ENCODE measurements at places on chromosomes 16 and 17.

- no peak for DNase-seq
Observed at GRCh38 chr17:8855477-8856204, 11.8 kb downstream of the PIK3R6 start.

DNA sequence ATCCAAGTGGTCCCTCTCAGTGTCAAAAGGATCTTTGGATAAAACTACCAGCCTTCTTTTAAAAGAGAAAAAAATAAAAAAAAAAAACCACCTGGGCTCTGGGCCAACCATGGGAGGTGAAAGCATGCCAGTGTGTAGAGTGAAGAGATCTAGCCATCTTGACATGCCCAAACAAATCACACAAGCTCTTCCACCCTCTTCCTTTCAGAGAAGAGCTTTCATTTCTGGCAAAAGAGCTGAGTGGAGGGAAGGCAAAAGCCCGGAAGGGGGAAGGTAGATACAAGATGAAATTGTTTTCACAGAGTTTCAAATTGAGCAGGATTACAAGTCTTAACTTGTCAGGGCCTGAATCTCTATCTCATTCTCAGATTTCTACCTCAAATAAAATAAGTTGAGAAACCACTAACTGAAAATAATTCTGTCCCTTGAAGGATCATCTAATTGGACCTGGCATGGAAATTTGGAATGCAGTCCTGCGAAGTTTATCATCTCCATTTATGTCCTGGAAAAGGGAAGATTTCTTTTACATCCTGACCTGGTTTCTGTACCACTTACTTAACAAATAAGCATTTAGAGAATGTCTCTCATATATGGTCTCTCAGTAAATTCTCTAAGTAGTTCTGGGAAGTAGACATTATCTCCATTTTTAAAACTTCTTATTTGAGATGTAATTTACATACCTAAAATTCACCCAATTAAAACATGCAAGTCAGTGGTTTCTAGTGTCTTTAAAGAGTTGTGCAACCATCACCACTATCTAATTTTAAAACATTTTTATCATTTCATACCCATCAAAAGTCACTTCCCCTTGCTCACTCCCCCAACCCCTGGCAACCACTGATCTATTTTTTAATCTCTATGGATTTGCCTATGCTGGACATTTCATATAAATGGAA lies 93.7 kb downstream of the TANGO6 start:
- DNase-seq, result no peak

DNA sequence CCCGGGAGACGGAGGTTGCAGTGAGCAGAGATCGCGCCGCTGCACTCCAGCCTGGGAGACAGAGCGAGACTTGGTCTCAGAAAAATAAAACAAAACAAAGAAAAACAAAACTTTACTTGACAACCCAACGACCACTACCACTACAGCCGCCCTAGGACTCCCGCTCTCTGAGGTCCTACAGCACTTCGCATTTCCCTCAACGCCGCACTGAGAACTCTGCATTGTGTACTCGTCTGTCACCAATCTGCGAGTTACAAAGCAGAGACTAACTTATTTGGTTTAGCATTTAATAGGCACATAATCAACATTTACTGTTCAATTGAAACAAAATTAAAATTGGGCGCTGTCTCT lies 479 bp upstream of the ZNF207 start:
- DNase-seq, result peak; percentile 23

DNA sequence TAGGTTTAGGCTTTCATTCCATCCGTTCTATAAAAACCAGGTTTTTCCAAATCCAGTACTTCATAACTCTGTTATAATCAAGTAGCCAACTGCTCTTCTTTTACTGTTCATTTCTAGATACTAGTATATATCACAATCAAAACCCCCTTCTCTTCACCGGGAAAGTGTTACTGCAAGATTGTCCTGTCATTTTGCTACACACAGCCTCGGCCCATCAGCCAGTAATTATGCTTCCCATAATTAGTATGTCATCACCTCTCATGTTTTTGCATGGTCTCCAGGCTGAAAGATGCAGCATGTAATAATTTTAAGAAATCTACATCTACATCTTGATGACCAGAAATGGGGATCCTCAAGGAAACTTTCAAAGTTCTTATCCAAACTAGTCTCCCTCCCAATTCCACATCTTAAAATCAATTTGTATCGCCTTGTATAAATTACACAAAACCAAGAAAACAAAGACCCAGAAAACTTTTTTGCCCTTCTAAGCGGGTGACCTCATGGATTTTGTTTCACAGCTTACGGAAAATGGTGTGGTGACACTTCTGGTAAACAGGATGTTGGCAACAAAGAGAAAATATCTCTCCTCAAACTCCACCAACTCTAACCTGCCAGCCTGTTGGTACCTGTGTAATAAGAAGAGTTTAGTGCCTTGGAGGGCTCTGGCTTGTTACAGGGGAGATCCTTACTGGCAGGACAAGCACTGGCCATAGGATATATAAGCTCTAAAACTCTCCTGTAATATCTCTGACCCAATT lies 9.3 kb downstream of the TACO1 start:
- no peak for DNase-seq

- DNase-seq, result no peak
Observed at GRCh38 chr16:72819345-72819744, 228.6 kb downstream of the ZFHX3 start.

DNA sequence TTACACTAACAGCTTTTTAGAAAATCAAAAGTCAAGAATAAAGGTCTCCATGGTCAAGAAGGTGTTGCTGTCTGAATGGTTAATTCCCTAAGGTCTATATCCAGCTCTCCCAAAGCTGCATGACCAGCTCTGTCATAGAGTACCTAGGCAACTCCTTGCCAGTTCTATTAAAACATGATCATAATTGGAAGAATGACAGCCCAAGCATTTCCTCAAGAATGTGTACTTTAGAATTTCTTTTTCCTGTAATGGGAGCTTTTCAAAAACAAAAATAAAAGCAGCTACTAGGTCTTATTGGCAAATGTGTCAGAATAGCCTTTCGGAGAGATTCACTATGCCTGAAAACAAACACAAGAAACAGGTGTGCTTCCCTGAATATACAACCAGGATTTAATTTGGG lies 7.9 kb downstream of the SPOP start:
- no peak for DNase-seq

DNA sequence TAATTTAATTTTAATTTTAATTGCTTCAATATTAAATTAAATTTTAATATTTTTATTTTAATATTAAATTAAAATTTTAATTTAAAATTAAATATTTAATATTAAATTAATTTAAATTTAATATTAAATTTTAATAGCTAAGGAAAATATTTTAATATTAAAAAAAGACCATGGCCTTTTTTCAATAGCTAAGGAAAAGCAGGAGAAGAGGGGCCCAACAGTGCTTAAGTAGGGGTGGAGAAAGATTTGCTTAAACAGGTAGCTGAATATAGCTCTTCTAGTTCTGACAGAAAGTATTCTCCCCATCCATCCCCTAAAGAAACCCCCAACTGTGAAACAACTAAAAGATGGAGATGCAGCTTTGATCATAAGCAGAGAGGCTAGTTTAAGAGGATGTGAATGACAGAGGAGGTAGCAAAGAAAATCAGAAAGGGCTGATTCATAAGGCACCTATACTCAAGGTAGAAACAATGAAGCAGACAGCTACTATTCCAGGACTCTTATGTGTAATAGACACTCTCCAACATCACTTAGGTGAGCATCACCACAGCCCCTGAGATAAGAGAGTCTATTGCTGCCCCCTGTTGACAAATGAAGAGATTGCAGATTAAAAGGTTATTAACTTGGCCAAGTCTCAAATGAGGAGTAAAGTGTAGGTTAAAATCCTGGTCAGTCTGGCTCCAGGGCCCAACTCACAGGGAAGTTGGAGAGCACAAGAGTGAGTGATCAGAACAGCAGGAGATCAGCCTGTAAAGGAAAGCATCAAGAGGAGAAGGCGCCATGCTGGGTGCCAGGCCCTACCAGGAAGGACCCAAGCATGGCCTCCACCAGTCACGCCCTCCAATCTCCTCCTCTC lies 7.8 kb upstream of the RNASEK start:
- DNase-seq, result peak; percentile 34

DNA sequence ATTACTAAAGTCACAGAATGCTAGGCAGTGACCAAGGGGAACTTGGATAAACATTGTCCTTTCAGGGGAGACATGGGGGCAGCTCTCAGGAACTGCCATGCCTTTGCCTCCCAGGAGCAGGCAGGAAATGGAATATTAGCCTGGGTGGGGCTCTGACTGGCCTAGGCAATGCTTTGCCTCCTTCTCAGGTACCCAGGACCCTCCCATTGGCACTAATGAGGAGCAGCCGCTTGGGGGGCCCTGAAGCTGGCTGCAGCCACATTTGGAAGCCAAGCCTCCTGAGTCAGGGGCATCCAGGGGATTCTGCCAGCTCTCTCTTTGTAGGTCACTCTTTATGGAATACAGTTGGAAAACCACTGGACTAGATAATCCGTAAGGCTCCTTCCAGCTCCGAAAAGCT lies 5.5 kb downstream of the CPSF4L start:
- no peak for DNase-seq

- no peak for DNase-seq
Observed at GRCh38 chr16:86191663-86192062, 292.7 kb downstream of the IRF8 start.

DNA sequence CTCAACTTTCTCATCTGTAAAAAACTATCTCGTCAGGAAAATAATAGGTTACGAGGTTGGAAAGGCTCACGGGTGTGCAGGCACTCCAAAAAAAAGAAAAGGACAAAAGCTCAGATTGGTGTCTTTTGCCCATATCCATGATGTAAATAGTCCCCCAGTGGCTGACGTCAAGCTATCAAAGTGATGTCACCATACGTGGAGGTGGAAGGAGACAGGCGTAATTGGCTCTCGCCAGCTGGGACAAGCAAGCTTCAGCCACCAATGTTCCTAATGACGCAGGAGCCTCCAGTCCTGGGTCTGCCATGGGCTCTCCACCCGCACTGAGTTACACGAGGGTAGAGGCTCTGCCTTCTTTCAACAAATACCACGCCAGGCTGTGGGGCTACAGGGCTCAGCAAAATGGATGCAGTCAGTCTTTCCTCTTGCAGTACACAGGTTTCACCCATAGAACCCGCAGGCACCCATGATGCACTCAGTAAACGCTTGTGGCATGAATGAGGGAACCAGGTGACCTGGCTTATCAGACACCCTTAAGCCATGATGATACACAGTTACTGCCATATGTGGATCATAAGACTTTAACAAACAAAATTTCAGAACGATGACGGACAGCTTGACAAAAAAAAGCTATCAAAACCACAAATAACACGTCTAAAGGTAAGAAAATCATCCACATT lies 50.5 kb downstream of the COTL1 start:
- no peak for DNase-seq

- DNase-seq, result no peak
Observed at GRCh38 chr16:72434159-72434558, 262.2 kb upstream of the PMFBP1 start.

DNA sequence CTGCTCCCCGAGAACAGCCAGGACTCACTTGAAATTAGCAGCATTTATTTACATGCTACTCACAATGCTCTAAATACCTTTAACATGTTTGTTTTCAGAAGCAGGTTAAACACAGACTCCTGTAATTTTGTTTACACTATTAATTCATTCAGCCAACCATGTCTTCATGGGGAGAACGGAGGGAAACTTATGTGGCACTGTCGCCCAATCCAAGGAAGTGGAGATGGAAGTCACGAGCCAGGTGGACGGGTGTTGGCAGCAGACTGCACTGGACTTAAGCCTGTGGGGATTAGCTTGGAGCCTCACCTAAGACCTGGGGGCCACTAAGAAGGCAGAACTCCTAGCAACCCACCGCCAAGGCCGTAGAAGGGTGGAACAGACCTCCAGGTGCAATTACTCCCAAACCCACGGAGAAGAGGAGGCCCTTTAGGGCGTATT lies 8.8 kb upstream of the GFAP start:
- DNase-seq, result no peak

- DNase-seq, result no peak
Observed at GRCh38 chr16:79090966-79091365, 509.6 kb downstream of the MAF start.

DNA sequence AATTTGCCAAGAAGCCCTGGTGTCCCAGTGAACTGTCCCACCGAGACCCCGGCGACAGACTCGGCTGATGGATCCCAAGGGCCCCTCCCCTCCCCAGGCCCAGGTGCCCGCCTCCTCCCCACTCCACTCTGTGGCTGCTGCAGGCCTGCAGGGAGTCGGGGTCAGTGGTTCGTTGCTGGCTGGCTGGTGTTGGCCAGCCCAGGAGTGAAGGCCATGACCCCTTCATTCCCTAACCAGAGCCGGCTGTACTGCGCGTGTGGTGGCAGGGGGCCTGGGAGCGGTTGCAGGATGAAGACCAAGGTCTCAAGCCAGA lies 9.2 kb upstream of the TBX2 start:
- no peak for DNase-seq

DNA sequence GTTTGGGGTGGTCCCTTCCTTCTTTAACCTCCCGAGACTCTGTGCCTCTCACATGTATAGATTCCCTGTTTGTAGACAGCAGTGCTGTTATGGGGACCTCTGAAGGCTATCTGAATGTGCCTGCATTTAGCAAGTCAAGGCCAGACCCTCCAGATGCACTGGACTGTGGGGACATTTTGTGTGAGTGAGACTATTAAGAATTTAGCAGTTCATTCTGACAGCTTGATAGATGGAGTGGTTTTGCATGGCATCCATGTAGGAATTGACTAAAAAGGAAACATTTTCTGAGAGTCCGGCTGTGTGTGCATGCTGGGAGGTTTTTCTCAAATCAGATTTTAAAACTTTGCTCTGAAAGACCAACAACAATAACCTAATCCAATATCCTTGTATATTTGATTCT lies 226.3 kb downstream of the MSI2 start:
- no peak for DNase-seq

DNA sequence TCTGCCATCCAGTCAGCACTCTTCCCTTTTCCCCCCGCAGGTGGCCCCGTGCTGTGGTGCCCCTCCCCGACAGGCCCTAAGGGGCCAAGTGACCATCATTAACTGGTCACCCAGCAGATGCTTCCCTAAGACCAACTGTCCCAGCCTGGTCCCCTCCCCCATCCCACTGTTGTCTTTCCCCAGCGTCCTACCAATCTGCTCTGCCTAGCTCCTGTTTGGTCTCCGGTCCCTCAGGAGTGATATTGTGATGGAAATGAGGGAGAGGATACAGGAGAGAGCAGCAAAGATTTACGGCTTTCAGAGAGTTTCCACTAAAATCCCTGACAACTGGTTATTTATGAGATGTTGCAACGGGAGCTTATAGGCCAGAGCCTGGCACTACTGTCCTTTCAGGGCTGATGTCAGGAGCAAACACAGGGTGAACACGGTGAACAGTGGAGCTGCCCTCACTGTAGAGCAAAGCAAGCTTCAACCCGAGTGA lies 1.4 kb upstream of the TTLL6 start:
- DNase-seq, result no peak

DNA sequence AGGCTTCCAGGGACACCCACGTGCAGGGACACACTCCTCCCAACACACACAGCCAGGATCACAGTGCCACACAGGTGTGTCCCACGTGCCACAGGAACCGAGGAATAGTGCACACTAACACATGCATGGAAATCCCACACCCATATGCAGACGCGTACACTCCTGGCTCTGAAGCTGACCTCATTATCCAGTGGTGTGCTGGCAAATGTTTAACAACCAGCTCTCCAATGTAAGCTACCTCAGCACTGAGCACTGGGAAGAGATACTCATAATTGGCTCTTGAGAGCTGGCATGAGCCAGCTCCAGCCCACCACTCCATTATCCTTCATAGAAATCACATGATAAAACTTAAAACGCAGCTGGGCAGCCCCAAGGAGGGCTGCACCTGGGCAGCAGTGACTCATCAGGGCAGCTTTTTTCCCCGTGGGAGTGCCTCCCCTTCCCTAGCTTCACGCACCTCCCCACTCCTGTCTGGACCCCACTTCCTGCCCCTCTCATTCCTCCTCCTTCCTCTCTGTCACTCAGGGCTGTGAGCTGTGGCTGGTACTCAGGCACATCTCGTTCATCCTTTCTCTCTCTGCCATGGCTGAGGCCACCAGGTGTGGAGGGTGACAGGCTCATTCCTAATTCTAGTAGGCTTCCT lies 14.9 kb upstream of the TBX21 start:
- peak; percentile 62 for DNase-seq
